ENCODE measurements at places on chromosomes 13 and 19.

DNA sequence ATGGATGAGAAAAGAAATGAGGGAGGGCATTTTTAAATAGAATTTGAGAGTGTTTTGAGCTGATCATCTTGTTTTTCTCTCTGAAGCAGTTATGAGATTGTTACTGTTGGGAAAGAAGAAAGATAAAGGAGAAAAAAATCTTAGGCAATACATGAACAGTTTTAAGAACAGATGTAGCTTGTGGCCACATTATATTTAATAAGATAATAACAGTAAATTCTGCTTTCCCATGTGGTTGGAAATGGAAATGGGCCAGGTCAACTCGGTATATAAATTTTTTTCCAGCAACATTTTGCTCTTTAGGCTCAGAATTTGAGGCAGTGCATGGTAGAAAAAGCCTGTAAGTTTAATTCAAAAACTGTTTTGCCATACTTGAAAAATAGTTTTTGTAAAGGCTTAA, 118.7 kb downstream of the POSTN start:
- no peak for DNase-seq

GRCh38 chr19:1163934-1164683, 10.0 kb downstream of the SBNO2 start:
- DNase-seq: no peak

DNA sequence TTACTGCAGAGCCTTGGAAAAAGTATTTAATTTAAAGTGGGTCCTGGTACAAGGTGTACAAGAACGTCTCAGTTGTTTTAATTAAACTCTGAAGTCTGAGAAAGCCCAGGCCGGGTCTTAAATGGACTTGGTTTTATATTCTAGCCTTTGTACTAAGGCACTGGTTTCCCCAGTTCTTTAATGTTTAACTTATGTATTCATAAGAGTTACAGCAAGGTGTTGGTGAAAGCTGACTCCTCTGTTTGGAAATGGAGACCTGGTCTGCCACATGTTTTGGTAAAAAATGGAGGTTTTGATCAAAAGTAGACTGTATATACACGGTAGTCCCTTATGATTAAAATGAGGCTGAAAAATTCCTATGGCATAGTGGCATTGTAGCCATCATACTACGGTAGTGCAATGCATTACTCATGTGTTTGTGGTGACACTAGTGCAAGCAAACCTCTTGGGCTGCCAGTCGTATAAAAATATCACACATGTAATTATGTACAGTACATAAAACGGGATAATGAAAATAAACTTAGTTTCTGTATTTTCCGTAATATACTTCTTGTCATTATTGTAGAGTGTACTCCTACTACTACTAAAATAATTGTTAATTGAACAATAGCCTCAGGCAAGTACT, 883.4 kb upstream of the SPRY2 start:
- DNase-seq: no peak

GRCh38 chr13:48457578-48458242, 44.8 kb upstream of the LPAR6 start:
- DNase-seq: no peak

DNA sequence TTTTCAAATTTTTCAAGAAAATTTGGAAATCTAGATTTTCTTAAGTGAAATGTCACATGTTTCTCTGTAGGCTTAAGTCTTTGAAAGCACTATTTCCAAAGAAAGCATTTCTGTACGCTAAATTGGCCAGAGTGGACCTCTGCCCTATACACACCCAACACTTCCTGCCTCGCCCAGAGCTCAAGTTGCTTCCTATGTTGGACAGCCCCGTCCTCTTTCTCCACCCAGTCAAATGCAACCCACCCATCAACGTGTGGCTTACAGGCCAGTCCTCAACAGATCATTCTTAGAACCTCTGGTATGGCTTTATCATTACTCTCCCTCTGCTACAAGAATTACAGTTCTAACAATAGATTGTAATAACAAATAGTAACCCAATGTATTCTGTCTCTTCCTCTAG, 24.2 kb downstream of the KLF12 start:
- DNase-seq: no peak

GRCh38 chr19:56189785-56190184, 7.8 kb downstream of the ZSCAN5B start:
- DNase-seq: no peak

- DNase-seq: no peak
Observed at GRCh38 chr13:25816239-25816638, 235.6 kb downstream of the SHISA2 start.

GRCh38 chr13:99778500-99778899, 193.1 kb downstream of the ZIC5 start:
- no peak for DNase-seq

DNA sequence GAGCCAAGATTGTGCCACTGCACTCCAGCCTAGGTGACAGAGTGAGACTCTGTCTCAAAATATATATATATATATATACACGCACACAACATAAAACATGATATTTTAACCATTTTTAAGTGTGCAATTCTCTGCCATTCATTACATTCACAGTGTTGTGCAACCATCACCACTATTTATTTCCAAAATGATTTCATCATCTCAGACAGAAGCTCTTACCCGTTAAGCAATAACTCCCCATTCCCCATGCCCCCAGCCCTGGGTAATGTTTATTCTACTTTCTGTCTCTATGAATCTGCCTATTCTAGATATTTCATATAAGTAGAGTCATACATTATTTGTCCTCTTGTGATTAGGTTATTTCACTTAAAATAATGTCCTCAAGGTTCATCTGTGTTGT, 20.3 kb downstream of the WDR88 start:
- DNase-seq: no peak

DNA sequence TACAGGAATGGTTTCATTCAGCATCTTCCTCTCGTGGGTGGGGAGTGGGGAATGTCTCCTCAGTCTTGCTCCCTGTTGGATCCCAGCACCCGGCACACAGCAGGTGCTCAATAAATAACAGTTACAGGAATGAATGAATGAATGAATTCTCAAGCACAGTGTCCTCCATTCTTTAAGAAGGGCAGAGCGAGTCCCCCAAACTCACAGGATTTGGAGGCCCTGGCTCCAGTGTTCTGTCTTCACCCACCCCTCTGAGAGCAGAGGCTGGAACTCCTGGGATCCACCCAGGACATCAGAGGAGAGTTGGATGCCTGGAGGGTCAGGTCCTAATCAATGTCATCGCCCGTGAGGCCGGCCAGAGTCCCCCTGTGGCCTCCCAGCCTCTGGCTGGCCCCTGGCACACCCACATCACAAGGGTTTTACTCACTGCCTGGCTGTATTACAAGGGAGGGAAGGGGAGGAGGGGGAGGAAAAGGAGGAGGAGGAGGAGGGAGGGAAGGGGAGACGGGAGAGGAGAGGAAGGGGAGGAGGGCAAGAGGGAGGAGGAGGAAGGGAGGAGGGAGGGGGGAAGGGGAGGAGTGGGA, 8.7 kb upstream of the CREB3L3 start:
- DNase-seq: no peak

DNA sequence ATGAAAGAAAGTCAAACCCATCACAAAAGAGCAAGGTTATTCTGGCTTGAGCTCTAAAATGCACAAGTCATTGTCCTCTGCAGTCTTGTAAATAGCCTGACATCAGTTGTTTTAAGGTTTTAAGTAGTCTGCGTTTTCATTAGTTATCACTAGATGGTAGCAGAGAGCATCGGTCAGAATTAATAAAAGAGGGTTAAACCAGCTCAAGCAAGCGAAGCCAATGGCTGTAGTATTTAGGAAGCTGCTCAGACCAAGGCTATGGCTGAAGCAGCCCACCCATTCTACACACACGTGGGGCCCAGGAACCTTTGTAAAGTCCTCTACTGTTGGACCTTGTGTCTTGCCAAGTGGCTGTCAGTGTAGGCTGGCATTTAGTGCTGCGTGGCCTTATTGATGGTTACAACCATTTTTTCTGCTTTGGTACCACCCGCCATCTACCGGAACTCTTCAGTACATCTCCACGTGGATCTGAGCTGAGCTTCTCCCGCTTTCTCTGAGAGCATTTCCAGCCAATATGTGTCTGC, 13.3 kb upstream of the ZNF57 start:
- peak; percentile 77 for DNase-seq

GRCh38 chr19:29858000-29858596, 46.3 kb downstream of the CCNE1 start:
- no peak for DNase-seq

DNA sequence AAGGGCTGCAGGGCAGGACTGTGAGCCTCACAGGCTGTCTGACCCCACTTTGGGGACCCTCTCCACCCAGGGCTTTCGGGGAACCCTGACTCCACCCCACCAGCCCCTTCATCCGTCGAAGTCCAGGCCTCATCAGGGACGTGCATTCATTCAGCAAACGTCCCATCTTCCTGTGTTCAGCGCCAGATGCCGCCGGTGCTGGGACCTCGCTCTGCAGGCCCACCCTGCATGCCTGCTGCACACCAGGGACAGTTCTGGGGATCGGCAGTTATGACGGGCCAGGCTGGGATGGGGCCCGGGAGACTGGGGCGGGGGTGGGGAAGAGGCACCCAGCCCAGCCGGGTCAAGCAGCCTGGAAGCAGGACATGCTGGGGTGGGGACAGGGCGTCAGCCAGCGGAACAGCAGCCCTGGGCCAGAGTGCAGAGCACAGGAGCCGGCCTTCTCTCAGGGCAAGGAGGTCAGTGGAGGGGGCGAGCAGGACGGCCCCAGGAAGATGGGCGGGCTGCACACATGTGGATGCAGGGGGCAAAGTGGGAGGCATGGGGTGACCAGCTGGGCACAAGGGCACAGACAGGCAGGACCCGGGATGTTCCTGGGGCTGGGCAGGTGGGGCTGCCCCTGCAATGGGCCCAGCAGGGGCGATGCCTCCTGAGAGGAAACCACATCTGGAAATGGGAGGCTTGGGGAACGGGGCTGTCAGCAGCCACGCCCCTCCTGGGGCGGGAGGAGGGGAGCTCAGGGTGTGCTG, 5.1 kb downstream of the GAMT start:
- peak; percentile 29 for DNase-seq

DNA sequence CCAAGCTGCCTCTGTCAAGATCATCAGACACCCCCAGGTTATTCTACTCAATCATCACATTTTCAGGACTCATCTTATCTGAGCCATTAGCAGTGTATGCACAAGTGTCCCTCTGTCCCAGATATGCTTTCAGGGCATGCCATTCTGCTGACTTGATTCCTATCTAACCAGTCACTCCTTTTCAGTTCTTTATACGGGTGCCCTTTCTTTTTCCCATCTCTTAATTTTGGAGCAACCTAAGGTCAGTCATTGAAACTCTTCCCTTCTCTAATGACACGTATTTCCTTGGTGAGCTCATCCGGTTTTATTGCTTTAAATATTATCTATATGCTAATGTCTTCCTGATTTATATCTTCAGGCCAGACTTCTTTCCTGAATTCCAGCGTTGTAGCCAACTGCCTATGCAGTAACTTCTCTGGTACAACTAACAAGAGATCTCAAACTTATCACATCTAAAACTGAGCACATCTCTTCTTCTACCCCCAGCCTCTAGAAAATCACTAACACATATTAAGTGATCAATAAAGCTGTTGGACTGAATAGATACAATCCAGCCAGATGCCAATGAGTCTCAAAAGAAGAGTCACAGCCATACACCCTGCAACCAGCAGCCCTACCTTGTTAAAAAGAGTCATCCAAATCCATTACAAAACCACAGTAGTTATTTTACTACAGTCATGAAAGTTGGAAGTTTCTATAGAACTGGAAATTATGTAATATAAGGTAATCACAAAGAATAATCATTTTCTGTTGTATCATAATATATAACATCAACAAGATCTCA, 58.8 kb downstream of the DCLK1 start:
- DNase-seq: no peak

GRCh38 chr19:18499055-18499775, 22.7 kb downstream of the ELL start:
- peak; percentile 71 for DNase-seq

DNA sequence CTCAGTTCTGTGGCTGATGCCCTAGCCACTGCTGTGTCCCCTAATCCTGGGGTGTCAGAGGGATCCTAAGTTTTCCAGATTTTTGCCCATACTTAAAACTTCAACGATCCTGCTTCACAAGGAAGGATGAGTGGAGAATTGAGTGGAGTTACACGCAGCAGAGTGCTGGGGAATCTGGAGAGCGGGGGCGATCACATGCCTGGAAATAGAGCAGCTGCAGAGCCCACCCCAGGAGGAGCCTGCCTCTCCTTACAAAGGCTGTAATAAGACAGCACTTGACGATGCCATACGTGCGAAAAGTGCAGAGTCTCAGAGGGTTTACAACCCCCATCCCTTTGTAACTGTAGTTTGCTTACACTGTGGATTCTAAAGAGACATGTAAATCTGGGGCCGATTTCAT, 40.6 kb downstream of the SUGP2 start:
- DNase-seq: no peak

- no peak for DNase-seq
Observed at GRCh38 chr13:57992416-57992815, 360.9 kb downstream of the PCDH17 start.

DNA sequence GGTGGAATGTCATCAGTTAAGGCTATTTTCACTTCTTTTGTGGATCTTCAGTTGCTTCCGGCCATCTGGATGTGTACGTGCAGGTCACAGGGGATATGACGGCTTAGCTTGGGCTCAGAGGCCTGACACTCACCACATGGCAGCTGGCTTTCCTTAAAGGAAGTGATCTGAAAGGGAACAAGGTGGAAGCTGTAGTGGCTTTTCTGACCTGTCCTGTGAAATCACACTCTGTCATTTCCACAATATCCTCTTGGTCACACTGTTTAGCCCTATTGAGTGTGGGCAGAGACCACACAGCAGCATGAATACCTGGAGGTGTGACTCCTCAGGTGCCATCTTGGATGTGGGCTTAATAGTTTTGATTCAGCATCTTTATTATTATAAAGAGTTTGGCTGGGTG, 4.5 kb upstream of the BAX start:
- DNase-seq: peak; percentile 85

DNA sequence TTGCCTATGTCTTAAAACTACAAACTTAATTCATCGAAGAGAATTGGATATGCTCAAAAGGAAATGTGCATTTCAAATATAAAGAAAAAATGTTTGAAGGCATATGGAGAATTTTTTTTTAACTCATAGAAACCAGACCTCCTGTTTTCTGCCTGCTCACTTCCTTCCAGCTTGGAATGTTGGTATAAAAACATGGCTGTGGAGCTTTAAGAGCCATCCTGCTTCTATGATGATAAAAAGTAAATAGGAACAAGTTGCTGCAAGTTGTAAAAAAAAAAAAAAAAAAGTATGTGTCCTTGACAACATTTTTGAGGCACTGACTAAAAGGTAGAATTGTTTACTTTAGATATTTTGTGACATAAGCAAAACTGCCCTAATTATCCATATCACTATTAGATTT, 1230.7 kb downstream of the PCDH9 start:
- DNase-seq: no peak

DNA sequence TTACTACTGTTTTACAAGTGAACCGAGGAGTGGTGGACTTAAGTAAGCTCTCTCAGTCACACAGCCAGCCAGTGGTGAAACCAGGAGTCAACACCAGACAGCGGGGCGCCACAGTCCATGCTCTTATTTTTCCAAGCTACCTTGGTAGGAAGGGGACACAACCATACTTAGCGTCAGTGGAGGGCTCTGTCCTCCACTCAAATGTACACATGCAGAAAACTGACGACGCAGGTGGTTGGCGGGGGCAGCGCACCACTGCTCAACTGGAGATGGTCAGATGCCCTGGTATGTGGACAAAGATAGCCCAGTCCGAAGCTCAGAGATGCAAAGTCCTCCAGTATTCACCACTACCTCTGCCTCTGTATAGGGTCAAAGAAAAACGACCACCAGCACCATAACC, 1.1 kb downstream of the ZNF667 start:
- DNase-seq: no peak

- DNase-seq: no peak
Observed at GRCh38 chr13:23701186-23701585, 131.0 kb downstream of the TNFRSF19 start.

Measured in MV-4-11 (cell line).